Osteocyte (in vitro differentiated cells): ENCODE measurements at places on chromosomes 6 and 20. TPM values are rescaled to one million over a fixed set of nuclear protein-coding genes. Genes with fewer than 3 reads are reported as not detected.

- H3K4me1 ChIP-seq, result peaks cover 9% of the 10 kb centered on the region
These were observed 40.4 kb upstream of the TINAG start for GRCh38 chr6:54267798-54268197.

GRCh38 chr6:31048099-31048498 lies 37.8 kb downstream of the MUC22 start:
- no peak for DNase-seq
- no peak overlapping the region for H3K27ac ChIP-seq
- H3K27me3 ChIP-seq, result peaks cover 25% of the 10 kb centered on the region

GRCh38 chr6:50864601-50865000 lies 45.9 kb downstream of the TFAP2B start:
- DNase-seq, result no peak
- peaks cover 9% of the 10 kb centered on the region for H3K4me1 ChIP-seq
- no peaks in the 10 kb centered on the region for H3K36me3 ChIP-seq
- H3K27ac ChIP-seq, result no peak overlapping the region
- H3K4me3 ChIP-seq, result peak overlapping the region; percentile 47

DNA sequence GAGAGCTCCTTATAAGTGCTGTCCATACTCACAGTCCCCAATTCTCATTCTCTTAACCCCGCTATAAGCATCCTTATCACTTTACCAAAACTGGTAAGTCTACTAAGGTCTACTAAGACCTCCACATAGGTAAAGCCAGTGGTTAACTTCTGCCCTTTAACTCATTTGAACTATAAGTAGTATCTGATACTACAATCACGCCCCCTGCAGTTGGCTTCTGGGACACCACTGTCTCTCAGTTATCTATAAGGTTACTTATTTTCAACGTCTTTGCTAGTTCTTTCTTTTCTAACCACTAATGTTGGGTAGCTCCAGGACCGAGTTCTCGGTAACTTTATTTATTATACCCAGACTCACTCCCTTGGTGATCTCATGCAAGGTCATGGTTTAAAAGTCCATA lies 142.6 kb downstream of the ARHGAP18 start:
- no peak for DNase-seq
- no peaks in the 10 kb centered on the region for H3K4me1 ChIP-seq
- no peak overlapping the region for H3K4me3 ChIP-seq
- no peaks in the 10 kb centered on the region for H3K27me3 ChIP-seq
- H3K27ac ChIP-seq, result no peak overlapping the region
- peaks cover 17% of the 10 kb centered on the region for H3K36me3 ChIP-seq

- H3K4me3 ChIP-seq, result no peak overlapping the region
- DNase-seq, result no peak
- no peak overlapping the region for H3K27ac ChIP-seq
- peaks cover 20% of the 10 kb centered on the region for H3K4me1 ChIP-seq
- H3K27me3 ChIP-seq, result no peaks in the 10 kb centered on the region
These were observed 47.5 kb downstream of the RALGAPA2 start for GRCh38 chr20:20664795-20665589.

DNA sequence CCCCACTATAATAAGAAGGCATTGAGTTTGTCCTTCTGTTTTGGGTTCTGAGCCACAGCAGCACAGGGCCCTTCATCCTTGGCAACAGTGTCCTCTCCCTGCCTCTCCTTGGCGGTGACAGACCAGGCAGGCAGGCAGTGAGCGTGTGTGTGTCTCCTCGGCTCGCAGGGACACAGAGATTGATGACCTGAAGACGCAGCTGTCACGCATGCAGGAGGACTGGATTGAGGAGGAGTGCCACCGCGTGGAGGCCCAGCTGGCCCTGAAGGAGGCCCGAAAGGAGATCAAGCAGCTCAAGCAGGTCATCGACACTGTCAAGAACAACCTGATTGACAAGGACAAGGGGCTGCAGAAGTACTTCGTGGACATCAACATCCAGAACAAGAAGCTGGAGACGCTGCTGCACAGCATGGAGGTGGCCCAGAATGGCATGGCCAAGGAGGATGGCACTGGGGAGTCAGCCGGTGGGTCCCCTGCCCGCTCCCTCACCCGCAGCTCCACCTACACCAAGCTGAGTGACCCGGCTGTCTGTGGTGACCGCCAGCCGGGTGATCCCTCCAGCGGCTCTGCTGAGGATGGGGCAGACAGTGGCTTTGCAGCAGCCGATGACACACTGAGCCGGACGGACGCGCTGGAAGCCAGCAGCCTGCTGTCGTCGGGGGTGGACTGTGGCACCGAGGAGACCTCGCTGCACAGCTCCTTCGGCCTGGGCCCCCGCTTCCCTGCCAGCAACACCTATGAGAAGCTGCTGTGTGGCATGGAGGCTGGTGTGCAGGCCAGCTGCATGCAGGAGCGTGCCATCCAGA lies 24.0 kb downstream of the SDCBP2 start:
- H3K27ac ChIP-seq, result no peak overlapping the region
- H3K4me1 ChIP-seq, result no peaks in the 10 kb centered on the region
- no peak for DNase-seq
- peaks cover 13% of the 10 kb centered on the region for H3K36me3 ChIP-seq
- H3K4me3 ChIP-seq, result no peak overlapping the region

DNA sequence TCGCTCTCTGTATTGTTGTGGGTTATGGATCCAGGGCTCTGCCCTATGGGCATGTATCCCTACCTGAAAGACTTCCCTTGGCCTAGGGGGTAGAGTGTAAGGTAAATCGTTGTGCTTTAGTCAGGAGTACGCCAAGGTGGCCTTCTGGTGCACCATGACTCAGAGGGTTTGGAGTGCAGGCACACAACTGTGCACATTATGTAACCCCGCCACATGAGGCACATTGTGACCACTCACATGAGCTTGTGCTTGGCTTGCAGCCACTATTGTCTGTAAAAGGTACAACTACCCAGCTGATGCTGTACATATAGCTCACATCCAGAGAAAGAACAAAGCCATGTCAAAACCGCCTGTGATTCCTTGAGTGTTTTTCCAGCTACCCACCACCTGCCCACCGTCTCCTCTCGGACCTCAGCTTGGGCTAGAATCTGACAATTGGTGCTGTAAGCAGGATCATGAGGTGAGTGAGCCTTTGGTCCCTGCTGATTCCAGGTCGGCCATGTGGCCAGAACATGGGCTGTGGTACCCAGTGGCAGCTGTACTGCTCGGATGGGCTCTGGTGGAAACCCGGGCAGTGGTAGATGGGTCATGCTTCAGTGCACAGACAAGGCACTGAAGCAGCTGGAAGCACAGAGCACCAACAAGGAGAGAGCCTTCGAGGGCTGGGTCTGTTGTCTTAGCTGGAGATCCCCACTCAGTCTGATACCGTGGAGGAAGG lies 33.8 kb downstream of the HDDC2 start:
- H3K27ac ChIP-seq, result no peak overlapping the region
- H3K4me1 ChIP-seq, result peaks cover 4% of the 10 kb centered on the region
- peaks cover 12% of the 10 kb centered on the region for H3K36me3 ChIP-seq

- H3K36me3 ChIP-seq, result peaks cover 12% of the 10 kb centered on the region
- H3K4me3 ChIP-seq, result no peak overlapping the region
- H3K4me1 ChIP-seq, result peaks cover 22% of the 10 kb centered on the region
- peaks cover 3% of the 10 kb centered on the region for H3K27me3 ChIP-seq
- no peak for DNase-seq
These were observed 1.8 kb downstream of the UQCC2 start for GRCh38 chr6:33709605-33710295.

- H3K36me3 ChIP-seq, result no peaks in the 10 kb centered on the region
- DNase-seq, result no peak
- H3K4me1 ChIP-seq, result no peaks in the 10 kb centered on the region
- H3K27ac ChIP-seq, result no peak overlapping the region
These were observed 113.7 kb upstream of the BCLAF1 start for GRCh38 chr6:136403110-136403980.

- H3K27ac ChIP-seq, result peak overlapping the region; percentile 34
- no peak for DNase-seq
- H3K4me3 ChIP-seq, result no peak overlapping the region
- no peaks in the 10 kb centered on the region for H3K27me3 ChIP-seq
- H3K4me1 ChIP-seq, result peaks cover 13% of the 10 kb centered on the region
These were observed 31.0 kb downstream of the IRF4 start for GRCh38 chr6:422433-423054.

GRCh38 chr20:57398231-57398821 lies 7.1 kb downstream of the RBM38 start:
- H3K4me3 ChIP-seq, result no peak overlapping the region
- peaks cover 19% of the 10 kb centered on the region for H3K36me3 ChIP-seq
- H3K27ac ChIP-seq, result peak overlapping the region; percentile 76
- H3K27me3 ChIP-seq, result no peaks in the 10 kb centered on the region
- no peak for DNase-seq

- H3K27ac ChIP-seq, result no peak overlapping the region
- H3K4me1 ChIP-seq, result no peaks in the 10 kb centered on the region
- peaks cover 6% of the 10 kb centered on the region for H3K27me3 ChIP-seq
- H3K36me3 ChIP-seq, result no peaks in the 10 kb centered on the region
- no peak overlapping the region for H3K4me3 ChIP-seq
These were observed 50.0 kb upstream of the DTNBP1 start for GRCh38 chr6:15712797-15713196.

DNA sequence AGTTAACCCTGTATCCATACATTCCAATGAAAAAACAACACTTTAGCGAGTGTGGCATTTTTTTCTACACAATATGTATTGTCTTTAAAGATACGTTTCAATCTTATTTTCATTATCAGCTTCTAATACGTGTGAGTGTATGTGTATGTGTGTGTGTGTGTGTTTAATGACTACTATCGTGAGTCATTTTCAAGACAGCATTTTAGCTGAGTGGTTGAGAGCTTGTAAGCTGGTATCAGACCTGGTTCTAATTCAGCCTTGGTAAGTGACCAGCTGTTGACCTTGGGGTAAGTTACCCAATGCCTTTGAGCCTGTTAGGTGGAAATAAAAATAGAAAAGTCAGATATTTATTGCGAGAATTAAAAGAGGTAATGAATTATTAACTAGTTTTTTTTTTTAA lies 320.0 kb upstream of the NT5E start:
- no peak overlapping the region for H3K27ac ChIP-seq
- DNase-seq, result no peak
- peaks cover 8% of the 10 kb centered on the region for H3K27me3 ChIP-seq
- H3K36me3 ChIP-seq, result no peaks in the 10 kb centered on the region
- H3K4me3 ChIP-seq, result no peak overlapping the region

GRCh38 chr6:154891901-154892300 lies 103.2 kb upstream of the TIAM2 start:
- peaks cover 27% of the 10 kb centered on the region for H3K4me1 ChIP-seq
- H3K27ac ChIP-seq, result no peak overlapping the region
- DNase-seq, result peak; percentile 27
- H3K27me3 ChIP-seq, result no peaks in the 10 kb centered on the region
- H3K36me3 ChIP-seq, result peaks cover 4% of the 10 kb centered on the region
- no peak overlapping the region for H3K4me3 ChIP-seq

DNA sequence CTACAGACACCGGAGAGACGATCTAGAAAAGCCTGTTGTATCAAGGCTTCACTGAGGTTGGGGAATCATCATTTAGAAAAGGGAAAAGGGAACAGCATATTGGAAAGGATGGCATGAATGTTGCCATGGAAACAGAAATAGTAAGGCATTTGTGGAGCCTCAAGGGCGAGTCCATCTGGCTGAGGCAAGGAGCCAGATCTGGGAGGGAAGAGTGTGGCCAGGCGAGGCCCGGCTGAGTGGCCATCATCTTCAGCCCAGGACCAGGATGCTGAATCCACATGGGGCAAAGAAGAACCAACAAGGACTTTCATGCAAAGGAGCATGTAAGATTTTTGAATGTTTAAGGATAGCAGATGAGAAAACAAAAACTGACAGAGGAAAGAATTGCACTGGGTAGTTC lies 85.8 kb downstream of the MAP3K5 start:
- no peak for DNase-seq
- no peak overlapping the region for H3K27ac ChIP-seq
- no peaks in the 10 kb centered on the region for H3K36me3 ChIP-seq
- H3K4me3 ChIP-seq, result no peak overlapping the region
- H3K4me1 ChIP-seq, result no peaks in the 10 kb centered on the region
- H3K27me3 ChIP-seq, result no peaks in the 10 kb centered on the region

GRCh38 chr6:3608159-3608558 lies 143.4 kb downstream of the PXDC1 start:
- H3K36me3 ChIP-seq, result no peaks in the 10 kb centered on the region
- peaks cover 65% of the 10 kb centered on the region for H3K4me1 ChIP-seq
- no peaks in the 10 kb centered on the region for H3K27me3 ChIP-seq
- peak; percentile 54 for DNase-seq

DNA sequence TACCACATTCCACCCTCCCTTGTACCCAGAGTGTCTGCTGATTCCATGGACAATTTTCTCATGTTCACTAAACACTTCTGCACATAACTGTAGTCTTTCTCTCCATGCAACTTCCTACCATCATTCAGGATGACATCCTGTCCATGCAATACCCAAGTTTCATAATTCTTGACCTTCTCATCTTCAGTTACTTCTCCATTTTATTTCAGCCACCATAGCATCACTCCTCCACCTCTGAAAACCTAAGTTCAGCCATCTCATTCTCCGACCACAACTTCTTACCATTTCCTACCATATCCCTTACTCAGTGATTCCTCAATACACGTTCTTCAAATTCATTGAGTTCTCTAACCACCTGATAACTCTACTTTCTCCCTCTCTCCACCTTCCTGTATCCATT lies 216.5 kb upstream of the TENT5A start:
- peaks cover 9% of the 10 kb centered on the region for H3K36me3 ChIP-seq
- no peaks in the 10 kb centered on the region for H3K4me1 ChIP-seq
- H3K27me3 ChIP-seq, result no peaks in the 10 kb centered on the region
- no peak overlapping the region for H3K27ac ChIP-seq

- DNase-seq, result no peak
- no peaks in the 10 kb centered on the region for H3K36me3 ChIP-seq
These were observed 18.8 kb downstream of the ARHGAP40 start for GRCh38 chr20:38620441-38620840.

- no peak overlapping the region for H3K27ac ChIP-seq
- no peak for DNase-seq
- no peaks in the 10 kb centered on the region for H3K4me1 ChIP-seq
- peaks cover 2% of the 10 kb centered on the region for H3K27me3 ChIP-seq
These were observed 48.3 kb downstream of the PROKR2 start for GRCh38 chr20:5268449-5268848.

DNA sequence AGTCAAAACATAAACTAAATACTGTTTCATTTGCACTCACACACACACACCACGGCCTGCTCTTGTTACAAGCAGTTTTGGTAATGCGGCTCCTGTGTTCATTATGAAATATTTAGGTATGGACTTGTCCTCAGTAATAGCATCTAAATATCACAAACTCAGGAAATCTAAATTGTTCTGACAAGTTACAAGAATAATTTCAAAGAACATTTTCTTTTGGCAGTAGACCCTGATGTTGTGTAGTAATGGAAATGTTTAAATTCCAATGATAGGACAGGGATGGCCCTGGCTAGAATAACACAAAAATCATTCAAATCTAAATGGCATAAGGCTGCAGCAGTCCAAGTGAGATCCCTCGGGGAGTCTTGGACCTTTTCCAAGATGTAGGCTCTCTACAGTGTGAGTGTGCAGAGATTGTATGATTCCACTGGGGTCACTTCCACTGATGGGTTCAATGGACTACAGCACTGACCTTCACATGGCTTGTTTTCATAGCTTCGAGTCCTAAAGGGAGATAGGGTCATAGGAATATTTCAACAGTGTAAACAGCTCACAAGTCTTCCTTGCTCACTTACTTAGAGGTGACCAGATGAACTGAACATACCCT lies 210.6 kb upstream of the PLCB4 start:
- DNase-seq, result no peak
- no peaks in the 10 kb centered on the region for H3K27me3 ChIP-seq
- H3K36me3 ChIP-seq, result no peaks in the 10 kb centered on the region
- peaks cover 32% of the 10 kb centered on the region for H3K4me1 ChIP-seq

Gene TRIM40
- total RNA-seq, result not detected in 2 replicates

Gene ZBTB22
- total RNA-seq, result 29.3 and 30.6 TPM in 2 replicates

Gene APOBEC2
- not detected in 2 replicates for total RNA-seq

Gene CD83
- total RNA-seq, result 1.4 and 1.6 TPM in 2 replicates

Gene FOXQ1
- total RNA-seq, result not detected in 2 replicates

Gene ATP6V1G2
- total RNA-seq, result 8.8 and 9.0 TPM in 2 replicates

Gene CSTF1
- total RNA-seq, result 36.2 and 38.6 TPM in 2 replicates

Gene SLX4IP
- total RNA-seq, result 5.4 and 6.0 TPM in 2 replicates

Gene LY6G6C
- not detected in 2 replicates for total RNA-seq

Gene ID4
- total RNA-seq, result 42.5 and 46.8 TPM in 2 replicates
